ENCODE measurements at places on chromosomes 3 and 15.
A peak's percentile ranks its signal among the peaks of the same experiment; 100 is the strongest.

DNA sequence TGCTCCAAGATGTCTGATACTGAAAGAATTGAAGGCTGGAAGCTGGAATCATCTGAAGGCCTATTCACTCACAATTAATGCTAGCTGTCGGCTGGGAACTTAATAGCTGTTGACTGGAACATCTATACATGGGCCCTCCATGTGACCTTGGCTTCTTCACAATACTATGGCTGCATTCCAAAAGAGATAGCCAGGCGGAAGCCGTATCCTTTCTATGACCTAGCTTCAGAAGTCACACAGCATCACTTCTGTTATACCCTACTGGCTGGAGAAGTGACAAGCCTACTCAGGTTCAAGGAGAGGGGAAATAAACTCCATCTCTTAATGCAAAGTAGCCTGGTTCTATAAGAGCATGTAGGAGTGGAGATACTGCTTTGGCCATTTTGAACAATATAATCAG, 50.9 kb upstream of the SPRED1 start:
- no peak for DNase-seq

- no peak for DNase-seq
These were observed 32.7 kb downstream of the LYZL4 start for GRCh38 chr3:42377681-42378080.

DNA sequence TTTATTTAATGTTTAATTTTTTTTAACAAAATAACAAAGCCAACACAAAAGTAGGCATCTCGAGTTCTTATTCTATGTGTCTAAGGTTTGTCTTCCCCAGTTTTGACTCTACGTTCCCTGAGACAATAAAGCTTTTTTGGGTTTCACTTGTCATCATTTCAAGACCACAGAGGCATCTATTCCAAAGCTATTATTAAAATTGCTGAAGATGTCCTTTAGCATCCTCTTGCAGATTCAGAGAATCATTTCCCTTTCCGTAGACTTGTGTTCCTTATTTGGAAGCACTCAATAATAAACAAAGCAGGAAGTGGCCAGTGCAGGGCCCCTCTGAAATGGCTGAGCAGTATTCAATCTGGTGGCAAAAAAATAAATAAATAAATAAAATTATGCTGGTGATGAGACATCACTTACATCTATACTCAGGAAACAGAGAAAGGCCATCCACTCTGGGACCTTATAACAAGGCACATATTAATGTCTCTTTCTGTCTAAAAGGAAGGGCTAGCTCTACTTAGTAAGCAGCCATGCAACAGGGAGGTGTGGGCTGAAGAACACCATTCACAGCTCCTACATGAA, 362.3 kb downstream of the WDR72 start:
- DNase-seq = no peak

GRCh38 chr3:46498916-46499519, 1.2 kb downstream of the RTP3 start:
- DNase-seq = no peak

- DNase-seq = no peak
These were observed 947.3 kb downstream of the ROBO1 start for GRCh38 chr3:78820542-78820941.

DNA sequence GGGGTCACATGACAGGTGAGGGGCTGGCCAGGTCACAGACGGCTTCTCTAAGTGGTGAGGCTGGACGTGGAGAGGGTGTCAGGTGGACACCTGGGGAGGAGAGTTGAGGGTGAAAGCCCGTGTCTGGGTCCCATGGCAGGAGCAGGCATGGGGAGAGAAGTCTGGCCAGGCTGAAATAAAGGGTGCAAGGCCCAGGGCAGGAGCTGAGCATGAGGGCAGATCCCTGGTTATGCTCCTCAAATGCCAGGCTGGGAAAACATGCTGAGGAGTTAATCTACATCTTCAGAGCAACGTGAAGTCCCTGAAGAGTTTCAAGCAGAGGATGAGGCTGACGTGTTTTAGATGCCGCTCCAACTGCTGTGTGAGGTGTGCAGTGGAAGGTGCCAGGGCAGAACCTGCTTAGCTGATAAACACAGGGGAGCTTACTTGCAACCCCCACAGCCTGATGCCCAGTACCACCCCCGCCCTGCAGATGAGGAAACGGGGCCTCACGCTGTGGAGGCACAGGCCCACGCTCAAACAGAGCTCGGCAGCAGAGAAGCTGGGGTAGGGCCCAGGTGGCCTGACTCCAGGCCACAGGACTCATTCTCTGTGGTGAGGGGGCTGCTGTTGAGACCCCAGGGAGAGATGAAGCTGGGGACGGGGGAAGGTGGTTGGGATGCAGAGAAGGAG, 40.5 kb downstream of the HCN4 start:
- DNase-seq = no peak

DNA sequence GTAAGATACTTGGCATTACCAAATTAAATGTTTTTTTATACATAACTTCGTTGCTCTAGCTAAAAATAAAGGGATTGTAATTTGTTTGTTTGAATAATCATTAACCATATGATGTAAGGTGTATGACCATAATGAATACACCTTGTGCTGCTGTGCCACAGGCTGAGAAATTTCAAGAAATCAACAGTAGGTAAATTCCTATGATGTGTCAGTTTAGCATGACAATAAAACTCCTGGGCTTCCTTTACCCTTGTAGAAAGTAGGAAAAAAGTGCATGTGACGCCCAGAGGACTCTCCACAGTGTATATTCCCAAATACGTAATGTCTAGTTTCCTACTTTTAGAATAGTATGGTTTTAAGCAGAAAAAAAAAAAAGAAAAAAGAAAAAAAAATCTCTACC, 208.1 kb downstream of the SATB1 start:
- DNase-seq = no peak

DNA sequence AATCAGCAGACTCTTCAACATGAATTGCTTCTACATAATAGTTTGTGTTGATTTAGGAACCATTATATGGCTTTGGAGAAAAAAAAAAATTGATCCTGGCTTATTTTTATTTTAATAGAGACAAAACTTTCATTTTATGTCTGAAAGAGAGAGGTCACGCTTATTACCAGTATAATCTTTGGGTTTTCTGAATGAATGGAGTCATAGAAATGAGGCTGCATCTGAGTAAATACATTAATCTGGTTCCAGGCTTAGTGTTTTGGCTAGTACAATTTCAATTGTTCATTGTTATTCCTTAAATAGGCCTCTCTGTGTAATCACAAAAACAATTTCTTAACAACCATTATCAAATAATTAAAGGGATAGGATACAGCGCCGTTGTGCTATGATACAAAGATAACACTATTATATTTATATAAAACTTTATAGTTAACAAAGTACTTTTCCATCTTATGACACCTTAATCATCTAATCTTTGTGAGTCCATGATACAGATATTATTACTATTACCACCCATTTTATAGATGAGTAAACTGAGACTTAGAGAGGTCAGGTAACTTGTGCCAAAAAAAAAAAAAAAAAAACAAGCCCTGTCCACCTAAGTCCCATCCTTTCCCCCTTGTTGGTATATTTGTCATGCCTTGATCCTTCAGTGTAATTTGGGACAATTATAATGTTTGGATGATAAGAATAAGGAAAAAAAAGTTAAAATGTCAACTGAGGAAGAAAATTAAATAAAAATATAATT, 41.8 kb upstream of the GOLM2 start:
- no peak for DNase-seq

GRCh38 chr3:42140665-42141203, 49.6 kb downstream of the TRAK1 start:
- DNase-seq = no peak

DNA sequence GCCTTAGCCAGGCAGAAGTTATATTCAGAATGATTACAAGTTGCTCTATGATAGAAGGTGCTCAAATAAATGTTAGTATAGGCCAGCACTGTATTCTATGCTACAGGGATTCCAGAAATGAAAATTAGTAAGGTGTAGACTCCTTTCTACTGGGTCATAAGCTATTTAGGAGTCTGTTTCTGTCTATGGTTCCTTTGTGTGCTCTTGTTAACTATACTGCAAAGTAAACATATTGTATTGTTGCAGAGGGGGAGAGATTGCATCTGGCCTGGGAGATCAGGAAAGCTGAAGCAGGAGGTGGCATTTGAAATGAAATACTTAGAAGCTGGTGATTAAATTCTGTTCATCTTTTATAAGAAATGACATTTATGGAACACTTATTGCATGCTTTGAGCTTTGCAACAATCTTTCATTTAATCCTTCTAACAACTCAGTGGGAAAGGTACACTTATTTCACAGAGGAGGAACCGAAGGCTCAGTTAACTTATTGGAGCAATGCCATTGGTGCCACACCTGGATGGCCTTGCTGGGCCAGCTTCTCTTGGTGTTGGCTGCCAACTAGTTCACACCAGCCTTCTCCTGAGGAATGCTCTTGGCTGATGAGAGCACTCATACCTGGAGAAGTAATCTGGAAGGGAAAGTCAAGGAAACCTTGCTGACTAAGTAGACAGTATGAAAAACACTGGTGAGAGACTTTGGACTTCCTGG, 39.1 kb downstream of the ABHD5 start:
- no peak for DNase-seq

- DNase-seq = no peak
These were observed 42.1 kb upstream of the ACTC1 start for GRCh38 chr15:34837246-34838016.

DNA sequence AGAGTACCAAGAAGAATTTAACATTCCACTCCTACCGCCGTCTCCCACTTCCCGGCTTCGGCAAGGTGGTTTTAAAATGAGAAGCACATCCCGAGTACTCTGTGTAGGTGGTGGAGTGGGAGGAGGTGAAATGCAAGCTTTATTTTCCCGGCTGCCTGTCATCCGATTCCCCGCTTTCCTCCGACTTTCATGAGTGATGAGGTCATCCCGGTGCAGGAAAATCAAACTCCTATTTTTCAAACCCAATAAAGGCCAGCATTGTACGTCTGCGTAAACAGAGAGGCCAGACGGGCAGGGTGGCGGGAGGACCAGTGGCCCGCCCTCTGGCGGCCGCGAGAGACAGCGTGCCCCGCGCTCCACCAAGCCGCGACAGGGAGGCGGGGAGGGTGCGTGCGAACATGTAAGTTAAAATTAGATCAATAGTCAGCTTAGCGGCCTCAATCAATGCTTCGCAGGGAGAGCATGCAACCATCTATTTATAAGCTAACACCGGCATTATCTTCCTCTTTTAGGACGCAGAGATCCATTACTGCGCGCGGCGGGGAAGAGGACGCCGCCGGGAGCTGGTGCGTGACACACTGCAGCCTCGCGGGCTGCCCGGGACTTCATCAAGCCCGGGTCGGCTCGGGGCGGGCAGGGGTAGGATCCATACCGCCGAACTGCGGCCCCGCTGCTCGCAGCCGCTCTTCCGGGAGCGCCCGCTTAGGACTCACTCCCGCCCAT, 163.3 kb downstream of the CD47 start:
- peak; percentile 86 for DNase-seq

DNA sequence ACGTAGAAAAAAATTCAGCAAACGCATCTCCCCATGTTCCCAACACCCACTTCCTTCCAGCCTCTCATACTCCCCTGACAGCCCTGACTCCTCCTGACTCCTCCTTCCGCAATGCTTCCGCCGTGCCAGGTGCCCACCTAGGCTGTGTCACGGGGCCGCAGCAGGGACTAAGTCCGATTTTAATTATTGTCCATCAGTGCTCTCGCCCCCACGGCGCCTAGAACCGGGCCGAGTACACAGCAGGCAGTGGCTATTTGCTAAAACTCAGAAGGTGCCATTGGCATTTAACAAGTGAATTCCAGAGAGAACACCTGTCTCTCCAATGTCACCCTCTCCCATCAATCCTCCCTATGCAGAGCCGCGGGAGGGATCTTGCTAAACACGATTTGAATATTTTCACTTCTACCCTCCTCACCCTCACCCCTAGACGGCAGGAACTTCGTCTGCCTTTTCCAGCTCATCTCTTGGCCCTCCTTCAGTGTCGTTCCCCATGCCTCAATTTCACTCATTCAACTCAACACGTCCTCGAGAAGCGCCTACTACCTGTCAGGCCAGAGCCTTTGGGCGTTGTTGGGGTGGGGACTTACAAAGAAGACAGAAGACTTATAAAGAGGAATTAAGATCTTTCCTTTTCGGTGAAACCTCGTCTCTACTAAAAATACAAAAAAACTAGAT, 11.5 kb upstream of the SHF start:
- DNase-seq = peak; percentile 70

DNA sequence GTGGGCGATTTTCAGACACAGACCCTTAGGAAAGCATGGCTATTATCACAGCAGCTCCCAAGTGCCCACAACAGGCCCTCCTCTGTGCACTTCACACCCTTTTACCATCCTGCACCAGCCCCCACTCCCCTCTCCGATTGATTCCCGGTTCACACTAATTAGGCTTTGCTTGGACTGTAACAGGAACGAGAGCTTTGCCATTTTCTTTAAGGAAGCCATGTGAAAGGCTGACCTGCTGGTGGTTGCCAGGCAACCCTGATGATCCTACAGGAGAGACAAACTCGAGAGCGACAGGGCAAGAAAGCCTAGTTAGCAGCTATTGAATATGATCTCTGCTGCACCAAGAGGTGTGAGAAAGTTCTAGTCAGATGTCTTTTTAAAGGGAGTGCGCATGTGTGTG, 28.2 kb upstream of the DET1 start:
- no peak for DNase-seq

GRCh38 chr3:112132088-112132487, 960 bp downstream of the GCSAM start:
- no peak for DNase-seq

DNA sequence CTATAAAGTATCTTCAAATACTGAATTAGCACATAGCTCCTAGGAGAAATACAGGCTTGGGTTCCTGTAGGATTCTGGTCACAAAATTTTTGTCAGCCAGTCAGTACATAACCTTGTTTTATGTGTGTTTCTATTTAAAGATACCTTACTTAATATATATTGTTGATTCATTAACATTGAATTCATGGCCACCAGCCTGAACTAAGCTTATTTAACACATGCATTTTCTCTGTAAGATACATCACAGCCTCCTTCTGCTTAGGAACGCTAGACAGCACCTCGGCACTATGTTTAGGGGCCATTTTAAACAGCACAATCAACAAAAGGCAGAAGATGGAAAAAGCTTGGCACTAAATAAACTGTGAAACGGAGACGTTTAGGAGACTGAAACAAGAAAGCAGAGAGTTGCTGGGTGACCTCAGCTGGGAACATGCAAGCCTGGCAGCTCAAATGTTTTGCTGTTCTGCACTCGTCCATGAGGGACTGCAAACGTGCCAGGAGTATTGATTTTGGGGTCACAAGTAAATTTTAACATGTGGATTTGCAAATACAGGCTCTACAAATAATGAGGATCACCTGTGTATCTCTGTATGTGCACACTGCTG, 432.2 kb upstream of the TPM1 start:
- DNase-seq = no peak

Data from cerebellar cortex (tissue), 1 donor.